Renal pelvis (tissue), 12 donors: ENCODE measurements at places on chromosomes 3 and 15. TPM values are rescaled to one million over a fixed set of nuclear protein-coding genes. Genes with fewer than 3 reads are reported as not detected.

Gene ZNF774
- polyA plus RNA-seq = 7.8 TPM

Gene UPK1B
- polyA plus RNA-seq = 13.2 TPM

DNA sequence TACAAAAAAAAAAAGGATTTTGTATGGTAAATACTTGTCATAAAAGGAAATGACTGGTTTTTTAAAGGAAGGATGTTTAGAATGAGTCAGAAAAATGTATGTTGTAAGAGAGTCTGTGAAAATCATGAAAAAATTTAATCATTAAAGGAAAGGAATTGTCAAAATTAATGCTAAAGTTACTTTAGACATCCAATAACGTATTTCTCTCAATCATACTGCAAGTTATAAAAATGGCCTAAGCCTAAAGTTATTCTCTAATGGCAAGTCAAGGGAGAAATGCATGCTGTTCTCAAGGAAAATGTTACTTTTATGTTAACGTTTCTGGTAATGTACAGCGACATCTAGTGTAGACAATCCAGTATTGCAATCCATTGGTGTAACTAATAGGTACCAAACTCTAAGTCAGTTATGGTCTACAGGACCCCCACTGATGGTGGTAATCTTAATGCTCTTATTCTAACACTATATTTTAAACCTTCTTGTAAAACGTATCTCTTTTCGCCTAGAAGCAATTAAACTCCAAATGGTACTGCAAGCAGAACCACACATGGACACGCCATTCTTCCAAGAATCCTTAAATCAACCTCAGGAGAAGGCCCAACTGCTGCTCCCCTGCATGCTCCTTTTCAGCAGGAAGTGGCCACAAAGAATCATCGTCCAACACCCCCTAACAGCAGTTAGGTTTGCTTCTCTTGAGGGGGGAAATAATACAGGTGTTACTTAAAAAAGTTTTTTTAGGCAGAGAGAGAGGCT is 35.2 kb downstream of the NCEH1 start:
- peak; percentile 24 for DNase-seq

- no peak for DNase-seq
Observed at GRCh38 chr3:63921741-63922482, 9.7 kb upstream of the SCAANT1 start.

- DNase-seq = no peak
Observed at GRCh38 chr15:22265056-22265945, 185.0 kb downstream of the OR4M2 start.

DNA sequence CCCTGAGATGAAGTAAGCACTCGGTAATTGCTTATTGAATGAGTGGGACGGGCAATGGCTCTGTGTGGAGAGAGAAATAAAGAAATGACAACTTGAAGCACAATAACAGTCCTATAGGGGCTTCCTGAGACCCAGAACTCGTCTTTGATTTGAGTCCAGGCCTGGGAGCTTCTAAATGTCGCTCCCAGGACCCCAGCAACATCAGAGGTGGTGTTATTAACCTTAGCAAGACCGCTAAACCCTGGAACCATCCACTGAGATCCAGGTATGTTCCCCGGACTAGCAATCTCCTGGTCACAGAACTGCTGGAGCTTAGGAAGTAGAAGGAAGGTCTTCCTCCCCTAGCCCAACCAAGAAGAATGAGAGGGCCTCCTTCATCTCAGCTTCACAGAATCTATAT is 160.0 kb downstream of the MINAR1 start:
- DNase-seq = no peak

DNA sequence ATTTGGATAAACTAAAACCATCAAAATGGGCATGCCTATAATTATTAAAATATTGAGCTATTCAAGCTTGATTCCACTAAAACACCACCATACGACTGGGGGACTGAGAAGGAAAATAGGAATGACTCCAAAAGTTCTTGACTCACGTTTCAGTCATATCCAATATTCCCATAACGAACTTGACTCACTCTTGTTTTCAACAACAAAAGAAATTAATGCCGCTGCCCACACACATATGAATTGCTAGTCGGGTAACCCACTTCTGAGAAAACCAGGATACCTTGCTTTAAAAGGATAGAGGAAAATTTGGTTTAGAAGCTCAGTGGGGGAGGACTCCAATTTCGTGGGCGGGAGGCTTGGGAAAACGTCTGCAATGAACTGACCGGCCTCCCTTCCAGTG is 5.2 kb downstream of the HTR3C start:
- no peak for DNase-seq

GRCh38 chr15:77376770-77377169 is 43.1 kb downstream of the PEAK1 start:
- DNase-seq = no peak

GRCh38 chr3:33645060-33645647 is 72.9 kb downstream of the CLASP2 start:
- no peak for DNase-seq

GRCh38 chr15:32774022-32774421 is 56.2 kb downstream of the GREM1 start:
- no peak for DNase-seq

GRCh38 chr3:125140818-125141595 is 71.5 kb downstream of the SLC12A8 start:
- no peak for DNase-seq
